ENCODE measurements at places on chromosomes 13 and 19.

- DNase-seq, result no peak
These were observed 1.5 kb upstream of the CDX2 start for GRCh38 chr13:27970382-27971235.

- DNase-seq, result no peak
These were observed 8.2 kb downstream of the BCKDHA start for GRCh38 chr19:41405776-41406175.

DNA sequence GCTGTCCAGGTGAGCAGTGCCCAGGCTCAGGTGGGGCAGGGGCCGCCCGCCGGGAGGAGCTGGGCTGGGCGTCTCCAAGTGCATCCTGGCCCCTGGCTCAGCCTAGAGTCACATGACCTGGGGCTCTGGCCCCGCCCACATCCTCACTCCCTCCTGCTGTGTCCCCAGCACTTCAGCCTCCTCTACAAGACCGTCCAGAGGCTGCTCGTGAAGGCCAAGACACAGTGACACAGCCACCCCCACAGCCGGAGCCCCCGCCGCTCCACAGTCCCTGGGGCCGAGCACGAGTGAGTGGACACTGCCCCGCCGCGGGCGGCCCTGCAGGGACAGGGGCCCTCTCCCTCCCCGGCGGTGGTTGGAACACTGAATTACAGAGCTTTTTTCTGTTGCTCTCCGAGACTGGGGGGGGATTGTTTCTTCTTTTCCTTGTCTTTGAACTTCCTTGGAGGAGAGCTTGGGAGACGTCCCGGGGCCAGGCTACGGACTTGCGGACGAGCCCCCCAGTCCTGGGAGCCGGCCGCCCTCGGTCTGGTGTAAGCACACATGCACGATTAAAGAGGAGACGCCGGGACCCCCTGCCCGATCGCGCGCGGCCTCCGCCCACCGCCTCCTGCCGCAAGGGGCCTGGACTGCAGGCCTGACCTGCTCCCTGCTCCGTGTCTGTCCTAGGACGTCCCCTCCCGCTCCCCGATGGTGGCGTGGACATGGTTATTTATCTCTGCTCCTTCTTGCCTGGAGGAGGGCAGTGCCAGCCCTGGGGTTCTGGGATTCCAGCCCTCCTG, 16.8 kb upstream of the CELF5 start:
- DNase-seq, result no peak

- DNase-seq, result no peak
These were observed 393.0 kb downstream of the ITGBL1 start for GRCh38 chr13:101845245-101846020.

DNA sequence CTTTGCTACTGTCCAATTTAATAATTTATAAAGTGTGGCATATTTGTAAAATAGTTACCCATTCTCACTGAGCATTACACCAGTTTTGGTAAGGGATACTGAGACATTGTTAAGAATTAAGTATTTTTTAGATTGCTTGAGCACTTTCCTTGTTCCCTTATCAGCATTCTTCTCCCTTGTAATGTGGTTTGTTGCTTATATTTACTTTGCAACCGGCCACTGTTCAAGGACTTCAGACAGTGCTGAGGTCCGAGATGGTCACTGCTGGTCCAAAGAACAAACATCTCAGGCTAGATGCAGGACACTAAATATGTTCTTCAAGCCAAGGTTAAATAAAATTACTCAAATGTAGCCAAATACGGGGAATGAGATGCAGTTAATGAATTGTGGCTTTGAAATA, 161.4 kb downstream of the TM9SF2 start:
- no peak for DNase-seq

DNA sequence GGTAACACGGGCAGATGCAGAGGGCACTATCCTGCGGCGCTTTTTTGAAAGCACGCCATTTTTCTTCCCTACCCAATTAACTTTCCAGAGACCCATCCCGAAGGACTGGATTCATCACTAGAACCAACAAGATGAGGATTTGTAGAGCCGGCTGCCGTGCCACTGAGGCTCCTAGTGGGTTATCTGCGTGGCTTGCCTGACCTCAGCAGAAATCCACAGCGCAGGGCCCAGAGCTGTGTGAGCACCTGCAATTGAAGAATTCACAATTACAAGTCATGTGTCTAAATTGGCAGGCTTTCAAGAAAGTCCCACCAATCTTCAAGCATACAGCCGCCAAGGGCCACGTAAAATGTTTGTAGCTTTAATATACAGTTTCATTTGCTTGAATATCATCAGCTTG, 75.5 kb downstream of the ALOX5AP start:
- no peak for DNase-seq
